Activated CD4-positive, alpha-beta T cell treated with anti-CD3 and anti-CD28 coated beads for 1 hour (primary cell): ENCODE measurements at places on chromosomes 13 and 19.

DNA sequence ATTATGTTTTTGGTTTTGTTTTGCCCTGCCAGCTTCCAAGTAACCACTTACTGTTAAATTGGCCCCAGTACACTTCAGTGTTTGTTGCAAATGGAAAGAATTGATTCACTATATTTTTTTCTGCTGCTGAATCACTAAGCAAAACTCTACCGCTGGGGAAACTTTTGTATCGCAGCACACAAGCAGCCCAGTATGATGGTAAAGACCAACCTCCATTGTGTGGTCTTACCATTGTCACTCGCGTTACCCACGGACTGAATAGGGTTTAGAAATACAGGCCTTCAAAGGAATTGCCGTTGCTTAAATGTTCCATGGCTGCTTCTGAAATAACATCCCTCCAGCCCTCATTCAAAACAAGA, 7.9 kb downstream of the SPATA13 start:
- DNase-seq, result no peak

GRCh38 chr13:77985866-77986636, 67.4 kb upstream of the EDNRB start:
- no peak for DNase-seq

DNA sequence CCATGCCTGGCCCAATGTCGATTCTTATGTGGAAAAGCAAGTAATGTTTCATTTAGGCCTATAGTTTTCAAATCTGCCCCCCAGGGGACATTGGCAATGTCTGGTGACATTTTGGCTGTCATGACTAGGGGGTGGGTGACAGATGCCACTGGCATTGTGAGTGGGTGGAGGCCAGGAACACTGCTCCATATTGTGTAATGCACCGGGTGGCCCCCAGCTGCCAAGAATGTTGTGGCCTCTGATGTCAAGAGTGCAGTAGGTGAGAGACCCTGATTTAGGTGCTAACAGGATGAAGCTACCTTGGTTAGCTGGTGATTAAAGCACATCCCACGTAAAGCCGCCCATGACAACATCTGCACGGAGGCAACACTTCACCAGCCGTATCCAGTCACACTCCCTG, 10.8 kb downstream of the C19orf44 start:
- DNase-seq, result no peak

DNA sequence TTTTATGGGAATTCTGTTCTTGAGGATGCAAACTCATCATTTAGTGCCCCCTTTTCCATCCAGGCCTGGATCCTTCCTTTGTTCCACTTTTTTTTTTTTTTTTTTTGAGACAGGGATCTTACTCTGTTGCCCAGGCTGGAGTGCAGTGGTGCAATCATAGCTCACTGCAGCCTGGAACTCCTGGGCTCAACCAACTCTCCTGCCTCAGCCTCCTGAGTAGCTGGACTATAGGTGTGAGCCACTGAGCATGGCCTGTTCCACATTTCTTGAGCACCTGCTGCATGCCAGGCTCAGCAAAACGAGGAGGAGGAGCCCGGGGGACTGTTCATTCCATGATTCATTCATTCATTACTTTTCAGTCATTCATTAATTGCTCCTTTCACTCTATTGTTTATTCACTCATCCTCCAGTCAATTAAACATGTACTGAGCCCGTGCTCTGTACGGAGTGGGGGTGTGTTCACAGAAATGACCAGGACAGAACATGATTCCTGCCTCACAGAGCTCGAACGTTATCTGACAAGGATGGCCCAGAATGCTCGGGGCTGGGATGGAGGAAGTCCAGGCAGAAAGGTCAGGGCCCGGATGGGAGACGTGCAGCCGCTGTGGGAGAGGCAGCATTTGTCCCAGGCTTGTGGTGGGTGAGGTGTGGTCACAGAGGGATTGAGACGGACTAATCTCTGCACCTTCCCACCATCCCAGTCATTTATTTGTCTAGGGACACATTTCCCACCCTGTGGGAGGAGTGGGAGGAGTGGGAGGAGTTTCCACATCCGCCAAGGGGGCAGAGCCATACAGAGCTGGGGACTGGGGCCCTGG, 51.2 kb upstream of the SHKBP1 start:
- DNase-seq, result no peak

DNA sequence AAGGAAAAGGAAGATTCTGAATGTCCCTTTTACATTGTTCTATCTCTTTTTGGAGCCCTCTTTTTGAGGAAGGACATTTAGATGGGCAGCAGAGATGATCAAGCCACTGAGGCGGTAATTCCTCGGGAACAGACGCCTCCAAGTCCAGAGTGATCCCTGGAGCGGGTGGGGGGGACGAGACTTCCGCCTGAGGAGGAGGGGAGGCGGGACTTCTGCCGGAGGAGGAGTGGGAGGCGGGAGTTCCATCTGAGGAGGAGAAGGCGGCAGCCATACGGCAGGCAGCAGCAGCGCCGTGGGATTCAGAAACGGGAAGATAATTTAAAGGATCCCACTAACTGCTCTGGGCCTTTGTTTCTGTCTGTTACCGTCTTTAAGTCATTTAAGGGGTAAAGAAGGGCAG, 37.6 kb upstream of the CD177 start:
- no peak for DNase-seq

GRCh38 chr13:104953588-104953987, 1581.9 kb downstream of the EFNB2 start:
- no peak for DNase-seq

DNA sequence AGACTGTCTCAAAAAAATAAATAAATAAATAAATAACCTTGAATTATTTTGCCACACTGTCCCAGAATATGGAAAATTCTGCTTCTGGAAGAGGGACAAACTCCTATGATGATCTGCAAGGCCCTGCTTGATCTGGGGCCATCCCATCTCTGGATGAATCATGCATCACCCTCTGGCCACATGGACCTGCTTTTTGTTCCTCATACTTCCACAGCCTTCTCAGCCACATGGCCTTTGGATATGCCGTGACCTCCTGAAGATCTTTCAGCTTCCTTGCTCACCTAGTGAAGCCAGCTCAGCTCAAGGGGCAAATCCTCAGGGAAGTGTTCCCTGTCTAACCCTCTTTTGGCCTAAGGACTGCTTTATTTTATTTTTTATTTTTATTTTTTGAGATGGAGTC, 10.3 kb downstream of the IER2 start:
- no peak for DNase-seq

GRCh38 chr13:98921786-98922185, 56.1 kb downstream of the DOCK9 start:
- no peak for DNase-seq

DNA sequence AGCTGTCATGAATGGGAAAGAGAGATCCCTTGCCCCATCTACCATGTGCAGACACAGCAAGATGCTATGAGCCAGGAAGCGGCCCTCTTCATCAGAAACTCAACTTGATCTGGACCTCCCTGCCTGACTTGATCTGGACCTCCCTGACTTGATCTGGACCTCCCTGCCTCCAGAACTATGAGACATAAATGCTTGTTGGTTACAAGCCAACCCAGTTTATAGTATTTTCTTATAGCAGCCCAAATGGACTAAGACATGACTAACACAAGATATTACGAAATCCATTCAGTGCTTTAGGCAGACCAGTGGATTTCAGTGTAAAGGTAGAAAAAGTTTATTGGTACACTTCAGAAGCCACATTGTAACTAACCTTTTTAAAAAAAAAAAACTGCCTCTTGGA, 15.6 kb downstream of the PCID2 start:
- DNase-seq, result no peak

DNA sequence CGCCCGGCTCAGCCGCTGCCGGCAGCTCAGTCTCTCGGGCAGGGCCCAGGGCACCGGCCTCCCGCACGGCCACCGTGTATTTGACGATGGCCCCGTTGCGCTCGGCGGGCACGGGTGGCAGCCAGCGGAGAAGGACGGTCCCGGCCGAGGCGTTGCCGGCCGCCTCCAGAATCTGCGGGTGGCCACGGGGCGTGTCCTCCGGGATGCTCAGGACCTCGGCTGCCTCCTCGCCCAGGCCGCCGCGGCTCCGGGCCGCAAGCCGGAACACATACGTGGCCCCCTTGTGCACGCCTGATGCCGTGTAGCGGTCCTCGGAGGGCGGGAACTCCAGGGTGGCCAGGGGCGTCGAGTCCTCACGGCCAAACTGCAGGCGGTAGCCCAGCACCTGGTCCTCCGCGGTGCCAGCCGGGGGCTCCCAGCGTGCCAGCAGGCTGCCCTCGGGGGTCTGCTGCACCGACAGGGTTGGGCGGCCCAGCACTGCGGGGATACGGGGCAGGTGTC, 117.7 kb downstream of the PTPRS start:
- no peak for DNase-seq

- no peak for DNase-seq
These were observed 98.7 kb downstream of the COL4A2 start for GRCh38 chr13:110405597-110406450.

DNA sequence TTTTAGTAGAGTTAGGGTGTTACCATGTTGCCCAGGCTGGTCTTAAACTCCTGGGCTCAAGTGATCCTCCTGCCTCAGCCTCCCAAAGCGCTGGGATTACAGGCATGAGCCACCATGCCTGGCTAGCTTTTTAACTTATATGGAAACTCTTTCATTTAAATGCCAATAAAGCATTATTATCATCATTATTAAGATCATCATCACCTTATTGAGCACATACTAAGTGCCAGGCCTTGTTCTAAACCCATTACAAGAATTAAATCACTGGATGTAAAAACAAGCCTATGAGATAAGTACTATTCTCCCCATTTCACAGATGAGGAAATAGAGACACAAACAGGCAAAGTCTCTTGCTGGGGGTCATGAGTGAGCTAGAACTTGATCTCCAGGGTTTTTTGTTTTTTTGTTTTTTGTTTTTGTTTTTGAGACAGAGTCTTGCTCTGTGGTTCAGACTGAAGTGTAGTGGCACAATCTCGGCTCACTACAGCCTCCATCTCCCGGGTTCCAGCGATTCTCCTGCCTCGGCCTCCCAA, 1.3 kb downstream of the GMFG start:
- DNase-seq, result no peak

DNA sequence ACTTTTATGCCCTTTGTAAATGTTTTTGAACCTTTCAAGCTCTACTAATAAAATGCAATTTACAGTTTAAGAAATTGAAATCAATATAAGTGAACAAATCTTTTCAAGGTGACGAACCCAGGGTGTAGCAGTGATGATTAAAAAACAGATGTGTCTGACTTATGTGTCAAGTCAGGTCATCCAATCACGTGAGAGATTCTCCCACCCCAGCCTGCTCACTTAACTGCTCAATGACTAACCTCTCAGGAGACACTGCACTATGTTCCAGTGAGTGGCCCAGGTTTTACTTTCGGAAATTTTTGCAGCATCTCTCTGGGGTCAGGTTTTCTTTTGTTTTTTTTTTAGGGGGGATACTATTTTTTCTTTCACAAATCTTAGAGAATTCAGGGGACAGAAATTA, 60.7 kb downstream of the ZNF429 start:
- DNase-seq, result no peak

DNA sequence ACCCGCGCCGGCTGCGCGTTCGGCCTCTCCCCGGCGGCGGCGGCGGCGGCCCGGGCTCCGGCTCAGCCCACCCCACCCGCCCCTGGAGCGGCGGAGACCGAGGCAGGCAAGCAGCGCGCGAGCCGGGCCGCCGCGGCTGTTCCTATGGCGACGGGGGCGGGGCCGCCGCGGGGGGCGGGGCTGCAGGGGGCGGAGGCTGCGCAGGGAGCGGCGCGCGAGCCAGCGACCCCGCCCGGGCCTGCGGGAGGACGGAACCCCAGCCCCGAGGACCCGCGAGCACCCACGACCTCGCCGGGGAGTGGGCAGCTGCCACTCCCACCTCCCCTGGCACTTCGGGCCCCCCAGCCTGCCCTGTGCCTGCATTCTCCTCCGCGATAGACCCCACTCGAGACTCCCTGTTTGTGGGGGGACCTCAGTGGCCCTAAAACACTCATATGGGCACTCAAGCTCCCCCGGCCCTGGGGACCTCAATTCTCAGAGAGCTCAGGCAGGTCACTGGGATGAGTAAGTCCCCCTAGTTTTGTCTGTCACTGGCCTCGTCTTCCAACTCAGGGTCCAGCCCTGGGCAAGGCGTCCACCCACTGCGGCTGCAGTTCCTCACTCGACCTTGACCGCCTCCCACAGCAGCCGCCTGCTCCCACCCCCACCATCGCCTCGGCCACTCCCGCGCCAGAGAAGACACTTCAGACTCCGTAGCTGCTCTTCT, at the start of gene CTXN1:
Gene CTXN1 (minus strand): TSS at position 115 of the 706 bp plus-strand sequence. CDS start 597 bp downstream, outside the sequence.
- peak; percentile 67 for DNase-seq

GRCh38 chr13:58884353-58885209, 1253.0 kb downstream of the PCDH17 start:
- DNase-seq, result no peak

DNA sequence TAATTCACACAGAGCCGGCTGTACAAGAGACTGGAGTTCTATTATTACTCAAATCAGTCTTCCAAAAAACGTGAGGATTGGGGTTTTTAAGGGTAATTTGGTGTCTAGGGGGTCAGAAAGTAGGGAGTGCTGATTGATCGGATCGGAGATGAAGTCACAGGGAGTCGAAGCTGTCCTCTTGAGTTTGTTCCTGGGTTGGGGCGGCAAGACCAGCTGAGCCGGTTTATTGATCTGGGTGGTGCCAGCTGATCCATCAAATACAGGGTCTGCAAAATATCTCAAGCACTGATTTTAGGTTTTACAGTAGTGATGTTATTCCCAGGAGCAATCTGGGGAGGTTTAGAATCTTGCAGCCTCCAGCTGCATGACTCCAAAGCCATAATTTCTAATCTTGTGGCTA, 262.7 kb downstream of the KCNRG start:
- no peak for DNase-seq

GRCh38 chr19:13817615-13818371, 22.6 kb downstream of the ZSWIM4 start:
- DNase-seq, result no peak

GRCh38 chr19:42989851-42990250, 36.4 kb downstream of the PSG11 start:
- DNase-seq, result no peak
